HepG2 (cell line): ENCODE measurements at places on chromosomes 12 and 14.

GRCh38 chr12:4286228-4286627 is 12.7 kb downstream of the CCND2 start:
- no peak for DNase-seq

- DNase-seq: peak; percentile 34
These were observed 95.5 kb upstream of the ETV6 start for GRCh38 chr12:11553871-11554533.

GRCh38 chr12:97559267-97559666 is 96.7 kb downstream of the RMST start:
- DNase-seq: no peak

- DNase-seq: peak; percentile 54
These were observed 4.5 kb downstream of the DHRS2 start for GRCh38 chr14:23640524-23641141.

GRCh38 chr12:33180918-33181317 is 258.7 kb downstream of the SYT10 start:
- DNase-seq: peak; percentile 65

DNA sequence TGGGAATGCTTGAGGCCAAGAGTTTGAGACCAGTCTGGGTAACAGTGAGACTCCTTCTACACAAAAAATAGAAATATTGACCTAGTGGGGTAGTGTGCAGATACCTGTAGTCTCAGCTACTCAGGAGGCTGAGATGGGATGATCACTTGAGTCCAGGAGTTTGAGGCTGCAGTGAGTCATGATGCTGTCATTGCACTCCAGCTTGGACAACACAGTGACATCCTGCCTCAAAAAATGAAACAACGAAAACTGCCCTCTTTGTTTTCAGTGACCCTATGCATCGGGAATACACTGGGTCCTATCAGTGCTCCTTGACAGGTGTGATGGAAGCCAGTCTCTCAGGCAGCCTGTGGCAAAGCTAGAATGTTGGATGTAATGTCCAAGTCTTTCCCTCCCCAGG is 311.5 kb upstream of the OR4E1 start:
- no peak for DNase-seq
